Heart right ventricle (tissue), 16 donors: ENCODE measurements at places on chromosomes 2 and 18. TPM values are rescaled to one million over a fixed set of nuclear protein-coding genes. Genes with fewer than 3 reads are reported as not detected.

Gene INSIG2
- 13.8 TPM for total RNA-seq

Gene SP110
- 10.7 TPM for total RNA-seq

Gene SCN3A
- 0.85 TPM for total RNA-seq

Gene HOXD1
- total RNA-seq = not detected

Gene TMEFF2
- not detected for total RNA-seq

Gene PDE11A
- 0.61 TPM for total RNA-seq

Gene SCG2
- not detected for total RNA-seq

Gene ABCB6
- 12.6 TPM for total RNA-seq

Gene LYG2
- total RNA-seq = not detected

Gene NAT8
- total RNA-seq = not detected

Gene TMEM198
- 3.5 TPM for total RNA-seq

Gene ACTR2
- 87.3 TPM for total RNA-seq

Gene GPR148
- total RNA-seq = not detected

Gene FOXI3
- total RNA-seq = not detected

Gene ZNF804A
- total RNA-seq = 0.12 TPM

Gene UGT1A6
- total RNA-seq = not detected

Gene ST8SIA5
- total RNA-seq = 8.2 TPM

Gene INHBB
- total RNA-seq = 9.2 TPM

Gene LTBP1
- 90.9 TPM for total RNA-seq

Gene CLEC4F
- 0.22 TPM for total RNA-seq

Gene TUBA3E
- total RNA-seq = 11.0 TPM

Gene TCF23
- total RNA-seq = 0.07 TPM

Gene CD302
- total RNA-seq = 14.2 TPM

Gene IL36G
- not detected for total RNA-seq

Gene VWA3B
- 0.41 TPM for total RNA-seq

Gene PRKAG3
- not detected for total RNA-seq

Gene UGT1A5
- not detected for total RNA-seq

Gene HRH4
- total RNA-seq = 0.15 TPM

Gene TNFAIP6
- total RNA-seq = 0.98 TPM

Gene KCNK3
- 0.62 TPM for total RNA-seq
